ENCODE measurements at places on chromosomes 2 and 18. TPM values are rescaled to one million over a fixed set of nuclear protein-coding genes. Genes with fewer than 3 reads are reported as not detected.

Gene MALL
- 0.34 TPM for total RNA-seq

Gene C2orf72
- total RNA-seq: 0.57 TPM

Gene CYRIA
- 0.80 TPM for total RNA-seq

Gene ANTXR1
- total RNA-seq: 11.1 TPM

GRCh38 chr2:178536037-178536436, 55.8 kb downstream of the PLEKHA3 start:
- no peak for DNase-seq

DNA sequence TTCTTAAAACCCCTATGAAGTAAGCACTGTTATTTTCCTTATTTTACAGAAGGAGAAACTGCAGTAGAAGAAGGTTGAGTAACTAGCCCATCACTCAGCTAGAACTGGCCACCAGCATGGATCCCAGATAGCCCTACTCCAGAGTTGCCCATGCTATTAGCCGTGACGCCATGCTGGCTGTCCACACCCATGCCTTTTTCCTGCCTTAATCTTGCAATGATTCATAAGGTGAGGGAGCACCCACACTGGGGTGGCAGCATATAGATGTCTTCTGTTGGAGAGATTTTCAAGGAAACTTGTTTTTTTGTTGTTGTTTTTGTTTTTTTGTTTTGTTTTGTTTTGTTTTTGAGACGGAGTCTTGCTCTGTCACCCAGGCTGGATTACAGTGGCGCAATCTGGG, 204.1 kb upstream of the HAAO start:
- DNase-seq: no peak

GRCh38 chr2:32289165-32289999, 11.7 kb downstream of the YIPF4 start:
- peak; percentile 58 for DNase-seq

- no peak for DNase-seq
Measured at GRCh38 chr2:223782629-223783028, 54.8 kb downstream of the AP1S3 start.

DNA sequence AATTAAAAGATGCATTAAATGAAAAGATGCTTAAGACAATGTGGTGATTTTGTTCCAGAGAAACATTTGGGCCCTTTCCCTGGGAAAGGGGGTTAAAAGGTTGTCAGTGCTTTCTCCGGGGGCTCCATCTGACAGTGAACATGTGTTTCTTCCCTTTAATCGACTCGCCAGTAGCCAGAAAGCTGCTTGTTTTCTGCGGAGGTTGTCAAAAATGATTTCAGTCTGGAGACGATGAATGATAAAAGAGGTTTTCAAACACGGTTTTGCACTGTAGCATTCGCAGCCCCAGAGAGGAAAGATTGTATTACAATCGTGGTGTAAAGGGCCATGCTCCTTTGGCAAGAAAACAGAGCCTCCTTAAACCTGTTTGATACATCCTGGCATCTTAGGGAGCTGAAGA, 111.5 kb upstream of the MEIS1 start:
- DNase-seq: no peak

GRCh38 chr18:78605255-78605654, 374.4 kb upstream of the SALL3 start:
- DNase-seq: no peak

DNA sequence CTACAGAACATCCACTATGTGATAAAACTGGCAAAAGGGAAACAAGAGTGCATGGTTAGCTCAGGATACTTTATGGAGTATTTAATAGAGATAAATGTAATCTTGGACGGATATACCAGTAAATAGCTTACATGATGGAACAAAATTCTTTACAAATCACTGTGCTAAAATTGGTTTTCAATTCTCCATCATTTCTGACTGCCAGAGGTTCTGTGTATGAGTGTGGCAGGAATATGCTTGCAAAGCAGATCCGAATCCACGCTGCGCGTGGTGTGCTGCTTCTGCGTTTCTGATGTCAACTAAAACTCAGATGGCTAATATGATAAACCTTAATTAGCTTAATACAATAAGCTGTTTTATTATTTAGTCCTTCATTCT, 2.1 kb downstream of the ZNF532 start:
- DNase-seq: no peak

DNA sequence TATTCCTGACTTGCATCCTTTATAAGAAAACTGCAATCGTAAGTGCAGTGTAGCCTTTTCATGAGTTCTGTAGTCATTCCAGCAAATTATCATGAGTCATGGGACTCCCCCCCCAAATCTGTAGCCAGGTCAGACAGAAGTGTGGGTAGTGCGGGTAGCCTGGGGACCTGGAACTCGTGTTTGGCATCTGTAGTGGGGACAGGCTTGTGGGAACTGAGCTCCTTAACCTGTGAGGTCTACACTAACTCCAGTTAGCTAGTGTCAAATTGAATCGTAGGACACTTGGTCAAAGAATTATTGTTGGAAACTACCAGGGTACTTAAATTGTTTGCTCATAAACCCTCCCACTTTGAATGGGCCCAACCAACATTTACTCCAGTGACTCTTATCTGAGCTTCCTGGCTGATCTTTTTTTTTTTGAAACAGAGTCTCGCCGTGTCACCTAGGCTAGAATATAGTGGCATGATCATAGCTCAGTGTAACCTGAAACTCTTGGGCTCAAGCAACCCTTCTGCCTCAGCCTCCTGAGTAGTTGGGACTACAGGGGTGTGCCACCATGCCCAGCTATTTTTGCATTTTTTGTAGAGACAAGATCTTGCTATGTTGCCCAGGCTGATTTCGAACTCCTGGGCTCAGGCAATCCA, 12.4 kb downstream of the PFN4 start:
- DNase-seq: peak; percentile 21

- DNase-seq: no peak
Measured at GRCh38 chr2:61222567-61222966, 60.6 kb downstream of the C2orf74 start.

- DNase-seq: no peak
Measured at GRCh38 chr2:11766016-11766415, 19.6 kb downstream of the LPIN1 start.

GRCh38 chr2:131673400-131674173, 145.9 kb downstream of the CCDC74A start:
- peak; percentile 84 for DNase-seq

DNA sequence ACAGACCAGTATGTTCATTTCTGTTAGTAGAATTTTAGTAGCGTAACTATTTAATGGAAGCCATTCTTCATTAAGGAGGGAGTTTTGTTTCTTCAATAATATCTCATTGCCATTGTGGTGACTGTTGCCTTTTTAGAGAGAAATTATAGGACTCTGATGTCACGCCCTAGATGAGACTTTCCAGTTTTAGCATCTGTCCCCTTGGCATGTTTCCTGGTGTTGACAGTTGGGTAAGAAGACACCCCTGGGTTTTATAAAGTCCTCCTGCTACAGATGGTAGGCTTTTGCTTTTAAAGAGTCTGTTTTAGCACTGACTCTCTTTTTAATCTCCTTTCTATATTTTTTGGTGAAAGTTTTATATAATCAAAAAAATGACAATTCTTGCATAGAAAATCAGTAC, 41.9 kb downstream of the KCNJ3 start:
- DNase-seq: no peak

DNA sequence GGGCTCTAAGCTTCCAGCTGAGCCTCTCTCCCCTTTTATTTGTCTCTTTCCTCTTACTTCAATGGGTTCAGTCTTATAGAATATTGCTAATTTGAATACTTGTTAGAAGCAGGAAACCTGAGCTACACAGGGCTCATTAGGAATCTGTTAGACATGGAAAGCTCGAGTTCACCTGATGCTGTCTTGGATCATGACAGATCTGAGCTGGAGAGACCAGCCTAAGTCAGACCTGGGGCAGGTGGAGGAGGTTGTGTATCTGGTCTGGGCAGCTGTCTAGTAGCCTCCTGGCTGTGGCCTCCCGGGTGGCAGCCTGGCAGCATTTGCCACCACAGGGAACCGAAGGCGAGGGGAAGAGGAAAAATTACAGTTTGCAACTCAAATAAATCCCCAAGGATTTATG, 185.9 kb downstream of the ICOS start:
- DNase-seq: no peak

GRCh38 chr2:208686665-208687064, 280.1 kb downstream of the PTH2R start:
- DNase-seq: no peak

GRCh38 chr2:31523871-31524492, 56.8 kb downstream of the SRD5A2 start:
- peak; percentile 37 for DNase-seq

DNA sequence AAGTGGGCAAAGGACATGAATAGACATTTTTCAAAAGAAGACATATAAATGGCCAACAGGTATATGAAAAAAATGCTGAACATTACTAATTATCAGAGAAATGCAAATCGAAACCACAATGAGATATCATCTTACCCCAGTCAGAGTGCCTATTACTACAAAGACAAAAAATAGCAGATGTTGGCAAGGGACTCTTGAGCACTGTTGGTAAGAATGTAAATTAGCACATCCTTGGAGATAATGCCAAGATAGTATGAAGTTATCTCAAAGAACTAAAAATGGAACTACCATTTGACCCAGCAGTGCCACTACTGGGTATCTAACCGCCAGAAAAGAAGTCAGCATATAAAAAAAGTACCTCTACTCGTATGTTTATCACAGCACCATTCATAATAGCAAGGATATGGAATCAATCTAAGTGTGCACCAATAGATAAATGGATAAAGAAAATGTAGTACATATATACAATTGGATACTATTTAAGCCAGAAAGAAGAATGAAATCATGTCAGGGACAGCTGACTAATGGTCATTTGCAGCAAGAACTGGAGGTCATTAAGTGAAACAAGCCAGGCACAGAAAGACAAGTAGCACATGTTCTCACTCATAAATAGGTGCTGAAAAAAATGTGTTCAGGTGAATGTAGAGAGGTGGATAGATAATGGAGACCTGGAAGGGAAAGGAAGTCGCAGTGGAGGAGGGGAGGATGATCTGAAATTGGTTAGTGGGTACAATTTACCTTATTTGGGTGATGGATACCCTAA, 141.7 kb upstream of the B3GNT2 start:
- no peak for DNase-seq

GRCh38 chr2:234992624-234993349, 41.0 kb downstream of the SH3BP4 start:
- no peak for DNase-seq

DNA sequence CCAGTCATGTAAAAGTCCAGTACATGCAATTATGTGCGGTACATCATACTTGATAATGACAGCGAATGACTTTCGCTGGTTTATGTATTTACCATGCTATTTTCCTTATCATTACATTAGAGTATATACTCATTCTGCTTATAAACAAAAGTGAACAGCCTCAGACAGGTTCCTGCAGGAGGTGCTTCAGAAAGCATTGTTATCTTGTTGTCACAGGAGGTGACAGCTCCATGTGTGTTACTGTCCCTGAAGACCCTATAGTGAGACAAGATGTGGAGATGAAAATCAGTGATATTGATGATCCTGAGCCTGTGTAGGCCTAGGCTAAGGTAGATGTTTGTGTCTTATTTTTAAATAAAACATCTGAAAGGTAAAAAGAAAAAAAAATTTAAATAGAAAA, 15.3 kb upstream of the MPPE1 start:
- no peak for DNase-seq

DNA sequence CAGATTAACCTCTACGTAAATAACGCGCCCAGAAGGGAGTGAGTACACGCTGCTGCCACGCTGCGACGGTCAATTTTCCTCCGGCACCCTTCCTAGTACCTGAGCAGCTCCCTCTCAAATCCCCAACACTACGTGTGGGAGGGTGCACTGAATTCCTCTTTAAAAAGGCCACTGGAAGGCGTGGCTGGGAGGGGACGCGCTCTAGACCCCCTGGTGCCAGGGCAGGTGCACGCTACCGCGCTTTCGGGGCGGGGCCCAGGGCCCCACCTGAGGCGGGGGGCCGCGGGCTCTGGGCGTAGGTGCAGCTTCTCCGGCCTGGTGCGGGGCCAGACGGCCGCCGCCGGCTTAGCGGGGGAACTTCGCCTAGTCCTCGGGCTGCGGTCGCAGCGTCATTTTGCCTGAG, 668 bp upstream of the ANKRD12 start:
- DNase-seq: peak; percentile 7

DNA sequence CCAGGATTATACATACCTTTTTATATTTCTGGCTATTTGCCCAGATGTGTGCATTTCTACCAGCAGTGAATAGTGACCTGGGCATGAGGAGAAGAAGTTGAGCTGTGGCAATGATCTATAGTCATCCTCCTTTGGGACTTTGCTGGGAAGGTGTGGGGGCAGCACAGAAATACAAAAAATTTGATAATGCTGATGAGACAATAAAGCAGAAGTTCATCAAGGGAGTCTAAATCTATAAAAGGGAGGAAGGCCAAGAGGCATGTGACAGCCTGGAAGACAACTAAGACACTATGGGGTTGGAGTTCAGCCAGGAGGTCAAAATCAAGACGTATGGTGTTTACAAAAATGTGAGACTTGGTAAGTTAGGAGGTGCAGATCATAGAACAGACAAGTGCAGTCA, 52.2 kb downstream of the FSHR start:
- no peak for DNase-seq

DNA sequence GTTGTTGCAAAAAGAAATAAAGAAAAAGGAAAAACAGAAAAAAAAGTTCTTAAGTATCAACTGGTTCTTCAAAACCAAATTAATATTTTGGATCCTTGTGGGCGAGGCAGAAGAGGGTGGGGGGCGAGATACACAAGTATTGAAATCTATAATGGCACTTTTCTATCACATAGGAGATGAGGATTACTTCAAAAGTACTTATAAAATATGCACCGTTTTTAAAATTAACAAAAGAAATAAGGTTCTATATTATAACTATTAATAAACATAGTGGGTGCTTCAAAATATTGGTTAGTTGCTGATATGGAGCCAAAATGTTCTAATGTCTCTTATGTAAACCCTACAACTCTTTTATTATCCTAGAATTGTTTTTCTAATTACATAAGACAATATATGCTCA, 2.1 kb downstream of the FECH start:
- DNase-seq: no peak

Measured in Daoy (cell line).